ENCODE measurements at places on chromosomes 4 and X.

- DNase-seq = peak; percentile 36
Observed at GRCh38 chr4:22129454-22130029, 181.0 kb upstream of the KCNIP4 start.

DNA sequence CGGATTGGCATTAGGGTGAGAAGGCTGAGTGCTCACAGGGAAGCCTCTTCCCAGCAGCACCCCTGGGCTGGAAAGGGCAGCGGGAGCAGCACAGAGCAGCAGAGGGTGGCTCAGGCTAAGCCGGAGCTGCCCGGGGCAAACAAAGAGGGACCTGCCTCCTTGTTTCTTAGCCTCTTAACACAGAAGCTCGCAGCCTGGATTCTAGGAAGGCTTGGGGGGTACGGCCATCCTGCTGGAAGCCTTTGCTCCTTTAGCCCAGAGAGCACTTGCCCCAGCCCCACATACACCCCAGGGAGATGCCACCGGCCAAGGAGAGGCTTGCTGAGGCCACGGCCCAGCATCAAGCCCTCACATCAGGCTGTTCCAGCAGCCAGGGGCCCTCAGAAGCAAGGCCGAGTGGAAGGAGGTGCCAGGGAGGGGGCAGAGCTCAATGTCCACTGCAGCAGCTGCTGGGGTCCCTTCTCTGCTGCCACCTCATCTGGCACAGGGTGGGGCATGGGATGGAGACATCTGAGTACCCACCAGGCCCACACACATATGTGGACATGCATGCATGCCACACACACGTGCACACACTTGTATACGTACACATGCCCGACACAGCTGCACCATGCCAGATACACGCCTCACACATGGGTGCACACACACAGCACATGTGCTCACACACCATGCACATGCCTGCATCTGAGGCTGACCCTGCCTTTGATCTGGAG lies 20.3 kb upstream of the SPON2 start:
- no peak for DNase-seq

- no peak for DNase-seq
Observed at GRCh38 chrX:77114501-77114900, 332.7 kb upstream of the FGF16 start.

DNA sequence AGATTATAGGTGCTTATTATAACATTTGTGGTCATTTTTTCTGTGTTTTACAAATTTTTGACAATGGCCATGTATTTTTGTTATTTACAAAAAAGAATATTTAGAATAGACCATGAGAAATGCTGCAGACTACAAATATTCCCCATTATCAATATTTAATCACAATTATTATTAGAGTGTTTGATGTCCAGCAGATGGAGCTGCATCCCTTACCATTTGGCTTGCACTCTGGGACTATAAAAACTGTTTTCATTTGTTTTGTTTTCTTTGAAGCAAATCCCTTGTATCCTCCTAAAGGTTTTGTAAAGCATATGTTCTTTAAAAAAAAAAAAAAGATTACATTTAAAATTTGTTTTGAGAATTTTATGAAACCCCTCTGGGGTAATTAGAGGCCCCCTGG lies 85.6 kb upstream of the CXorf66 start:
- no peak for DNase-seq

- no peak for DNase-seq
Observed at GRCh38 chrX:153917869-153918268, 8.2 kb downstream of the ARHGAP4 start.

- no peak for DNase-seq
Observed at GRCh38 chr4:25523405-25523804, 132.2 kb upstream of the SLC34A2 start.

- peak; percentile 14 for DNase-seq
Observed at GRCh38 chrX:30735839-30736238, 82.6 kb downstream of the GK start.

DNA sequence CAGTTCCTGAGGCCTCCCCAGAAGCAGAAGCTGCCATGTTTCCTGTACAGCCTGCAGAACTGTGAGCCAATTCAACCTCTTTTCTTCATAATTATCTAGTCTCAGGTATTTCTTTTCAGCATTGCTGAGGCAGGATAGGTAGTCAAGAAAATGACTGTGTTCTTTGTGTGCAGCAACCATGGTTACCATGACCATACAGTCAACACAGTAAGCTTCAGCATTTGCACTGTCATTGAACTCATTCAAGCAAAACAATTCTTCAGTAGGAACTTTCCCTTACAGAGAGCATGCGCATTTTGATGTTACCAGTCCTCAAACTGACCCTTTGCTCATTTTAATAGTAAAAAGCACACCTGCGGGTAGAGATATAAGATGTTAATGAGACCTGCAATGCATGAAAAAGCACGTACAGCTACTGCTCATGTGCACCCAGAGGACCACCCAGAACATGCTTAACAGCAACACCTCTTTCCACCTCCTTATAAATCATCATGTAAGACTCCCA lies 180.8 kb downstream of the PRKX start:
- DNase-seq = no peak

- DNase-seq = no peak
Observed at GRCh38 chr4:102390438-102390837, 45.2 kb upstream of the SLC39A8 start.

DNA sequence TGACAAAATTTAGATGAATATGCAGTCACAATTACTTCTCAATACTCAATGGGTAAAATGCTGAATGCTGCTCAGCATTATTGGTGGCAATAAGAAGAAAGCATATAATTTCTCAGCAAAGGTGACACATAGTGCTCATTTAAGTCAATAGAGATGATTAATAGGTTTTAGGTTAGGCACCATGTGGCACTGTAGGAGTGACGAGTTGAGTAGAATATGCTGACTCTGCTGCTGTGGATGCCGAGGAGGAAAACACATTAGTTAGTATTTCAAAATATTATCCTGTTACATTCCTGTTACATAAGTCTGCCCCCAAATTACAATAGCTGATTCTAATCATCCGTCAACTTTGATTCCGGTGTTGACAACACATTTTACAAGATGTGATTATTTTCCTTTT lies 13.7 kb upstream of the CXCL5 start:
- no peak for DNase-seq

- no peak for DNase-seq
Observed at GRCh38 chr4:74161666-74162450, 3.9 kb downstream of the MTHFD2L start.

- no peak for DNase-seq
Observed at GRCh38 chr4:139720806-139721205, 55.2 kb downstream of the MGST2 start.

DNA sequence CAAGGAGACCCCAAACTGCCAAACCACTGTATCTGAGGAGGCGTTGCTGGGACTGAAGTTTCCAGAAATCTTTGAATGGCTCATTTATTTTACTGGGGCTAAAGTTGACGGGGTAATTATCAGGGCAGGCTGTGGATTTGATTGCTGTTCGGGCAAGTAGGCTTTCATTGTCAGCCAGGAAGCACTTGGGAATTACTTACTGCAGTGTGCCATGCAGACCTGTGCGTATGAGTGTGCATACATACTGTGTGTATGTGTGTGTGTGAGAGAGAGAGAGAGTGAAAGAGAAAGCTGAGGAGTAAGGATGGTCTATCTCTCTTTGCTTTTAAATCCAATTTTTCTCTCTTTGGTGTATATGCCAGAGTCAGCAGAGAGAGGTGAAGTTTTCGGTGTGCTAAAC lies 122.7 kb downstream of the NPNT start:
- DNase-seq = no peak

- DNase-seq = peak; percentile 79
Observed at GRCh38 chr4:37338972-37339371, 94.4 kb downstream of the NWD2 start.

DNA sequence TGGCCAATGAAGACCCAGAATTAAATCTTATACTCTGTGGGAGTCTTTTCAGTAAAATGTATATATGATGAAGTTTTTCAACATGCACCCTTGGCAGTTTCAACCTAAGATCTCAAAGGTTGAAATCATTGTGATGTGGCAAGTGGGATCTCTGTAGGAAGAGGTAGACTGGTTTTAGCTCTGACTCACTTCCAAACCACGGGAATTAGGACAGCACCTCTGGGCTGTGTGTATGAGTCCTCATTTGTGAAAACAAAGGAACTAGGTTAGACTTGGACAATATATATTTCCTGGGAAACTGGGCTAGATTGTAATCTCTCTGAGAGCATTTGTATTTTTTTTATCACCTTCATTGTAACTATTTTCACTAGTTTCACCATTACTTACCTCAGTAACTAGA lies 333.0 kb downstream of the ADGRL3 start:
- DNase-seq = no peak

DNA sequence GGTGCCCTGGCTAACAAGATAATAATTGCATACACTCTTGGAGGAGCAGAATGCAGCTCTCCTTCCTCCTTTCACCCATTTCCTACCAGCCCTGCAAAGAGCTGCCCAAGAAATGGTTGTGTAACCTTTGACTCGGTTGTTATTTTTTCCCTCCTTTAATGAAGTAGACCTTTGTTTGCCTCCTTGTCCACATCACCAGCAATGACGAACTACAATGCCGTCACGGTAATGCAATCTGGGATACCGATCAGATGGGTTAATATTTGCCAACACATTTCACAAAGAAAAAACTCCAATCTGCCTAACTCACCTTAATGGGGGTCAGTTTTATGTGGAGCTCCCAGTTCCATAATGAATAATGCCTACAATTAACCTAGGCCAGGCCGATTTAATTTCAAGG lies 32.0 kb downstream of the GPRIN3 start:
- no peak for DNase-seq

DNA sequence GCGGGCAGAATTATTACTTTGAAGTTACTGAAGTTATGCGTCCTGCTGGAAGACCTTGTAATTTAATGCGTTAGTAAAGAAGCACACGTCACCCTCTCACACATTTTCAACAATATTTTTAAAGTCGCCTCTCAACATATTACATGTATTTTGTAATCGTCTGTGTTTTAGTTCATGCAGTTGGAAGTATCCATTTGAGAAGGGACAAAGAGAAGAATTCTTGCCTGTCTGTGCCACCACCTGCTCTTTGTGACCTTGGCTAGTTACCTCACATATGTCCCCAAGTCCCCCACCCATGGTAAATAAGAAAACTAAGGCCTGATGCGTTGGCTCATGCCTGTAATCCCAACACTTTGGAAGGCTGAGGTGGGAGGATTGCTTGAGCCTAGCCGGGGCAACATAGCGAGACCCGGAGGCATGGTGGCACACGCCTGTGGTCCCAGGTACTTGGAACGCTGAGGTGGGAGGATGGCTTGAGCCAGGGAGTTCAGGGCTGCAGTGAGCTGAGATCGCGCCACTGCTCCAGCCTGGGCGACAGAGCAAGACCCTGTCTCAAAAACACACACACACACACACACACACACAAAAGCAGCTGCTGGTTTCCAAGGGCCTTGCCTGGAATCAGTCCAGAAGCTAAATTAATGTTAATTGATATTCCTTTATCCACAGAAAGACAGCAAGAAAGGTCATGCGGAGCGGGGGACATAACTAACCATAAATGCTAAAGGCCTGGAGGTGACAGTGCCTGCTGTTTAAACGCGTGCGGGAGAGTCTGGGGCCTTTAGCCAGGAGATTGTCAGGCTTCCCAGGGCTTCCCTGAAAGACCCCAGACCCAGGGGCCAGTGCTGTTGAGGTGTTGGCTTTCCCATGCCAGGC lies 811 bp downstream of the TMEM187 start:
- DNase-seq = no peak

DNA sequence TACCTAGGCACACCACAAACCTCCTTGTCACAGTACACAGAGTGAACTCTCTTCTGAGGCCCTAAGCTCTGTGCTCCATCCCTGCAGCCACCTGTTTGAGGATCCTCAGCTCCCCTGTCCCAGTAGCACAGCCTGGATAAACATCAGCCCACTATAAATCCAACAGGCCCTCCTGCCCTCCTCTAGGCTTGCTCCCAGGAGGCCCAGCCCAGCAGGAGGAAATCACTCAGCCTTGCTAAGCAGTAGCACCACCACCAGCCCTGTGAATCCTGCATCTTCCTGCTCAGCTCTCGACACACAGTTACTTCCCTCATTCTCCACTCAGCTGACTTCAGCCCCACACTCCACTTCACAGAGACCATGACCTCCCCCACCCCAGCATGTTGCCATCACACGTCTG lies 273.9 kb downstream of the BCOR start:
- peak; percentile 10 for DNase-seq

DNA sequence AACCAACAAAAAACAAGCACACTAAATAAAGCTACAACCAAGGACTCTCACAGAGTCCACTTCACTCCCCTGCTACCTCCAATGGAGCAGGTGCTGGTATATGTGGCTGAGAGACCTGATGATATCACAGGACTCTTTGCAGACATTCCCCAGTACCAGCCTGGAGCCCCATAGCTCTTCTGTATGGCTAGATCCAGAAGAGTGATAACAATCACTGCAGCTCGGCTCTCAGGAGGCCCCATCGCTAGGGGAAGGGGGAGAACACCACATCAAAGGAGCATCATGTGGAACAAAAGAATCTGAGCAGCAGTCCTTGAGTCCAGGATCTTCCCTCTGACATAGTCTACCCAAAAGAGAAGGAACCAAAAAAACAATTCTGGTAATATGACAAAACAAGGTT lies 237.1 kb upstream of the TLL1 start:
- DNase-seq = no peak

- DNase-seq = no peak
Observed at GRCh38 chr4:163967710-163968109, 473.2 kb downstream of the TMA16 start.
